ENCODE measurements at places on chromosomes 13 and 19.

- no peak for DNase-seq
Measured at GRCh38 chr13:43935878-43936277, 56.2 kb downstream of the LACC1 start.

DNA sequence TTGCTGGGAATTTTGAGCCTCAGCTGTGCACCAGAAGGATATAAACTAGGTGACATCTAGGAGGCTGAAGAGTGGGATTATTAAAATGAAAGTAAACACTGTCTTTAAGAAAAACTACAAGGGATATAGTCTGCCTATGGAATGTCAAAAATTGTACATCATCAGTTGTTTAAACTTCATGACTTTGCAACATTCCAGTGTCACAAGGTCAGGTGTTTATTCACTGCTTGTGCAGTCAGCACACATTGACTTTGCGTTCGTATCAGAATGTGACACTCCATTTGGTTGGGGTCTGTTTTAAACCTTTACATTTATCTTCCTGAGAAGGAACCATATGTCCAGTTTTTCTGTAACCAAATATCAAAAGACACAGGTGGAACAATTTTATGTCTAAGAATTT is 85.6 kb downstream of the KL start:
- DNase-seq = no peak

DNA sequence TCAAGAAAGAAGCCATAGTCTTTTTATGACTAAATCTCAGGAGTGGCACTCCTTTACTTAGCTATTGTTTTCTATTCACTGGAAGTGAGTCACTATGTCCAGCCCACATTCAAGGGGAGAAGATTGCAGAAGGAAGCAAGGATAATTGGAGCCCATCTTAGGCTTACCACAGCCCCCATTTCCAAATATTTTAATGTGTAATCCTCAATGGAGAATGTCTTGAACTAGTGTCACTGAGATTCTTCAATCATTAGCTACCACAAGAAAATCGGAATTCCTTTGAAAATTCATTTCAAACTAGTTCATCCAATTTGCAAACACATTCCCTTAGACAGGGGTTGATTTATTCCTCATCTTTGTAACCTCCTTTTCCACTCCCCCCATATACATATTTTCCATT is 84.7 kb downstream of the DLEU7 start:
- no peak for DNase-seq

- DNase-seq = no peak
Measured at GRCh38 chr19:38977445-38978325, 2.1 kb upstream of the FBXO17 start.

GRCh38 chr19:489418-490196 is 6.7 kb upstream of the MADCAM1 start:
- no peak for DNase-seq

DNA sequence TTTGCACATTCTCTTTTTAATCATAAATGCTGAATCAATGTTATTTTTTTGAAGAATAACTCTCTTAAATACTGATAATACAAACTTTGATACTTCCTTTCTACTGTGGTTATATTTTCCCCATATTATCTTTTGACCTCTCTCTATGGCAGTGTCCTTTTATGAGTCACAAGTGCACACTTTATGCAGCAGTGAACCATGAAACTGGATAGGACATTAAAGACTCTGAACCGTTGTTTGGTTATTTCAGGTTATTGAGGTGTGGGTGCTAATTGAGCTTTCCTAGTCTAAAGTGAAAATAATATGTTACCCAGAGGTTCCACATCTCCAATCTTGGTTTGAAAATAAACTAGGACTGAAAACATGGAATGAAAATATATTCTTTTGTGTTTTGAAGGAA is 71.4 kb downstream of the DGKH start:
- DNase-seq = no peak

DNA sequence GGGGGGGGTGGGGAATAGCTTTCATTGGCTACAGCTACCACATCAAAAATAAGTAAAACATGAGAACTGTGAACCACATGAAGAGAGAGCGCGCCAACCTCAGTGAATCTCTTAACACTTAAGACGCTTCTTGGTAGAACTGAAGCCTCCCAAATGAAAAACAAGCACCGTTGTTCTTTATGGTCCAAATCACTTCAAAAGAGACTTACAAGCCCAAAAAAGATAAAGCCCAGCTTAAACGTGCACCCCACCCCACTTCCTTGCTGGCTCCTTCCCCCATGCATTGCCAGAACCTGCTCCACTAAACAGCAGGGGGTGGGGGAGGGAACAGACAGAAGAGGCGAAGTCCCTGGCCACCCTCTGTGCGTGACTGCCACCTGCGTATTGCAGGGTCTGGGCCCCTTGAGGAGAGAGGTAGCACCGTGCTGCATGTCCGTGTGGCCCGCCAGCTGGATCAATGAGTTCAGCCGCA is 479.1 kb downstream of the FOXO1 start:
- no peak for DNase-seq

DNA sequence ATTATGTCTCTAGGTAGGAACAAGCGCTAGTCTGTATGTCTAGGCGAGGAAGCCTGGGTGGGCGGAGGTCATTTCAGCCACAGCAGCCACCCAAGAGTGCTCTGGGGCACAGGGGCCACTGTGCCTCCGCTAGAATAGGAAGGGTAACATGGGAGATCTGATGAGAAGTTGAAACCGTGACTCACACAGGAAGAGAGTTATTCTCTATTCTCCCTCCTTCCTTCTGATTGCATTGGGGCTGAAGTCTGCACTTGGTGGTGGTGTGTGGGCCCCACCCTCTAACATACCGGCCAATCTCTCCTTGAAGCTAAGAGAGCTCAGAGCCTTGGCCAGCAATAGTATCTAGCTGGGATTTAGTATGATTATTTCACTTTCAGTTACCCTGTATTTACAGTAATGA is 20.3 kb upstream of the GGACT start:
- DNase-seq = no peak

- DNase-seq = no peak
Measured at GRCh38 chr19:35264268-35265125, 4.3 kb upstream of the USF2 start.

DNA sequence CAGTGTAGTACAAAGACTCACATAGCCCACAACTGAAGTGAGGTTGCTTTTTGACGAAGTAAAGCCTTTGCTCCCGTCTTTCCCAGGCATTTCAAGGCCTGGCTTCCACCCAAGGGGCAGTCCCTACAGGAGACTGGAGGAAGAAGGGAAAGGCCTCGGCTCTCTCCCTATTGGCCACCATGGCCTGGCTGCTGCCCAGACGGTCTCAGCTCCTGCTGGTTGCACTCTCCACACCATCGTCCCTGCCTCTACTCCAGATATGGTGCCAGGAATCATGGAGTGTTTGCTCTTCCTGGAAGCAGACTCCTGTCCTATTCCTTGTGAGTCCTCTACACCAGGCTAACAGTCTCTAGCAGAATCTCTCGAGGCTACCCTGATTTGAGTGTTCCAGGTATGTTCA is 124.1 kb upstream of the UQCRFS1 start:
- no peak for DNase-seq

DNA sequence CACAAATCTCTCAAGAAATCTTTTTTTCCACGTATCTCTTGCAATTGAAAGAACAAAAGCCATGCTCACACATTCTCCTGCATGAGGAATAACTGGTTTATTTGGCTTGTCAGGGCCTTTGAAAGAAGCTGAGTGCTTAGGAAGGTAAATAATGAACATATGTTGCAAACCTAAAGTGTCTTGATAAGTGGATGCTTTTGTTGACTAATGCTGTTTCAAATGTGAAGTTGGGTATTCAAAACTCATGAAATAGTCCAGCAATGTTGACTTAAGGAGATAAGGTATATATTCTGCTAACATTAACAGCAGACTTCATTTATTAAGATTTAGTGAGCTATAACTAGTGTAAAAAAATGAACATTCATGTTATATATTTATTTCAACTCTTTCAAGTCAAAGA is 1792.7 kb upstream of the MIR17HG start:
- no peak for DNase-seq

- DNase-seq = no peak
Measured at GRCh38 chr13:21625366-21625765, 21.4 kb upstream of the MICU2 start.

DNA sequence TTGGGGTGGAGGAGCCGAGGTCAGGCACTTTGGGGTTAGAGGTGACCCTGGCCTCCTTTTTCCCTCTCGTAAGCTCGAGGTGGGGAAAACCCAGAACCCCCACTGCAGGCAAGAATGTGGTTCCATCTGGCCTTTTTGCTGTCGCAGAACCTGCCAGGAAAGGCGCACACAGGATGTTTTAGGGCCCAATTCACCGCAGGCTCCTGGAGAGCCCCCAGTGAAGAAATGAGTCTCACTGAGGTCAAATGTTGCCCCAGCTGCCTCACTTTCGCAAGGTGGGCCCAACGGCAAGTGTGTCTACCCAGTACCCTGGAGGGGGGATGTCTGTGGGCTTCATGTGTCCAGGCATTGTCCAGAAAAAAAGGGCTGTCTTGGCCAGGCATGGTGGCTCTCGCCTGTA is 61.8 kb downstream of the PEX11G start:
- DNase-seq = no peak

- DNase-seq = no peak
Measured at GRCh38 chr19:58338825-58339558, 12.2 kb downstream of the ZSCAN22 start.

GRCh38 chr19:14775869-14776586 is 2.3 kb downstream of the ADGRE2 start:
- no peak for DNase-seq

GRCh38 chr13:111050539-111050879 is 64.6 kb upstream of the ARHGEF7 start:
- DNase-seq = no peak

GRCh38 chr19:48490981-48491792 is 20.4 kb downstream of the LMTK3 start:
- DNase-seq = no peak

DNA sequence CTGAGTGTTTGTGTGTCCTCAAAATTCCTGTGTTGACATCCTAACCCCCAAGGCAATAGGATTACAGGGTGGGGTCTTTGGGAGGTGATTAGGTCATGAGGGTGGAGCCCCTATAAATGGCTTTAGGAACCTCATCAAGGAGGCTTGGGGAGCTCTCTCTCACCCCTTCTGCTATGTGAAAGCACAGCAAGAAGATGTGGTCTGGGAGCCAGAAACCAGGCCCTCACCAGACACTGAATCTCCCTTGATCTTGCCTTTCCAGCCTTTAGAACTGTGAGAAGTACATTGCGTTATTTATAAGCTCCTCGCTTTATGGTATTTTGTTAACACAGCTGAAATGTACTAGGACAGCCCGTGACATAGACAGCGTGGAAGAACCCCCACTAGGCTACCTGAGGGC is 712.0 kb upstream of the SGCG start:
- DNase-seq = no peak

DNA sequence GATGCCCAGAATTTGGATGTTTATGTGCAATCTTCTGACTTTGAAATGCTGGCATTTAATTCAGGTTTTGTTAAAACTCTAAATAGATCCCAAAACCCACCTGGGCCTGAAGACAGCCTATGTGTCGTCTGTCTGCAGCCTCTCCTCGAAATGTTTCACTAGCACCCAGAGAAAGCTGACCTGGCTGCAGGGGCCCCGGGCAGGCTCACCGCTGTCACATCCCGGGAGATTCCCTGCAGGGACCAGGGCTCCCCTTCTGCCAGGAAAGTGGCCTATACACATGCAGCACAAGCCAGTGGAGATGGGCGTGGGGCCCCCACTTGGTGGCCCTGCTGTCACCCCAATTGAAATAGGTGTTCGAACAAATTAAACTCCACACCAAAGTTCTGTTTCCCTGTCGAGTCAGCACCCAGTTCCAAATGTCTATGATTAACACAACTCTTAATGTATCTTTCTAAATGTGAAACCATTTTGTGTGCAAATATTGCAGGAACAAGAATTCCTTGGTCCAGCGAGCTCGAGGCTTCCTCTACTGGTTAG is 145.8 kb upstream of the ZNF507 start:
- DNase-seq = no peak

DNA sequence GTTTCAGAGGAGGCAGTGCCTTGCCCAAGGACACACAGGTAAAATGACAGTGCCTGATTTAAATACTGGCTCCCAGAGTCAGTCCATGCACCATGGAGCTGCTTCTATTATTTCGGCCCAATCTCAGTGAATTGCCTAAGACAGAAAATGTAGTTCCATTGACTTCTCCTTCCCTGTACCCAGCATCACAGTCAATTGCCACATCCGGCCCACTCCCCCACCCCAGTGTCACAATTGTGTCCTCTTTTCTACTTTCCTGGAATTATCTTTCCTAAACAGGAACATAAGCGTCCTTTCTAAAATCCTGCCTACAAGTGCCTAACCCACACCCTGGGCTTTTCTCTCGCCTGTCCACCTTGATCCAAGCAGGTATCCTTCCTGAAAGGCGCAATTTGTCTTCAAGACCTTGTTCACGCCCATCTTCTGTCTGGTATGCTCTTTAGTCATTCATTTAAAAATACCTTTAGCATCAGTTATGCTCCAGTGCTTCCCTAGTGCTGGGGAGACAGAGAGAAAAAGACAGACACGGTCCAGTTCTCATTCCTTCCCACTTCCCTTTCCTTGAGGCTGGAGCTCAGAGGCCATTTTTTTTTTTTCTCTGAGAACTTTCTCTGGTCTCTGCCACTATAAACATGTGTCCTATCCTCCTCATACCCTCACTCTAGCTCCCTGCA is 411.4 kb downstream of the LIG4 start:
- no peak for DNase-seq

DNA sequence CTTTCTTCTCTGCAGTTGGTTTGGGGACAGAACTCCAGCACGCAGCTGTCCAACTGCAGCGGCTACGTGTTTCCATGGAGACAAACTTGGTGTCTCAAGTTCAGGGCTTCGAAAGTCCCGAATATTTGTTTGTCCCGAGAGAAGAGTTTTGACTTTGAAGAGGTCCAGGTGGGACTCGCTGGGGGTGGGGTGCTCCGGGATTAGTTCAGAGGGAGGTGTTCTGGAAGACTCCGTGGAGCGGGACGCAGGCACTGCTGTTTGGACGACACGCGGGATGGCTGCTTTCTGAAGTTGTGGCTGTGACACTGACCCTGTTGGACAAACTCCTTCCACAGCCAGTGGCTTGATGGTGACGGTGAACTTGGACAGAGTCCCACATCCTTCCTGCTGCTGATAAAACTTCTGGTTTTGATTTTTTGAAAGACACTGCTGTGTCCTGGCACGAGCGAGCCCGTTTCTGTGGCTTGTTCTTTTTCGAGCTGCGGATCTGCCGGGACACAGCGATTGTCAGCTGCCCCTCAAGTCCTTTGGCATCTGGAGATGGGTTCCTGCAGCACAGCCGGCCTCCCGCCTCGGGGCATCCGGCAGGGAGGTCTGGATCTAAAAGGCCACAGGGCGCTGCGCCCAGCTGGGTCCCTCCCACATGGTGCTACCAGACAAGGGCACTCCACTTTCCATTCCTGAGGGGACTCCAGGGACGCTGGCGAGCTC is 15.9 kb upstream of the RANBP3 start:
- no peak for DNase-seq

DNA sequence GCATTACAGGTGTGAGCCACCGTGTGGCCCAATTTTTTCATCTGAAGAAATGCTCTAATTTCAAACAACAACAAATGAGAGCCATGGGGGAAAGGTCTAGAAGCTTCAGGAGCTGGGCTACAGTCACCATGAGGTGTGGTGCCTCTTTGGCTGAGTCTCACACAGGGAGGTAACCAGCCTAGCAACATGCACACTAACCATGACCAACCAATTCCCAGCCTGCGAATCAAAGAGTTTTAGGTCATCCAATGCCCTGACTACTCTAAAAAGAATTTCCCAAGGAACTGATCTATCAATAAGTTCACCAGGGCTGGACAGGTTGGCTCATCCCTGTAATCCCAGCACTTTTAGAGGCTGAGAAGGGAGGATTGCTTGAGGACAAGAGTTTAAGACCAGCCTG is 29.9 kb downstream of the PBX4 start:
- DNase-seq = no peak

- no peak for DNase-seq
Measured at GRCh38 chr19:19347401-19348110, 26.9 kb downstream of the MAU2 start.
